IgD-negative memory B cell (primary cell): ENCODE measurements at places on chromosomes 13 and 19. TPM values are rescaled to one million over a fixed set of nuclear protein-coding genes. Genes with fewer than 3 reads are reported as not detected.

The PLPP2 gene
- polyA plus RNA-seq: 0.53 TPM

The CYP4F11 gene
- not detected for polyA plus RNA-seq

The VASP gene
- polyA plus RNA-seq: 111 TPM

The GJA3 gene
- 0.33 TPM for polyA plus RNA-seq

The GIPC3 gene
- polyA plus RNA-seq: not detected

The GRIN3B gene
- not detected for polyA plus RNA-seq

The ADGRE1 gene
- 0.06 TPM for polyA plus RNA-seq
